Hematopoietic multipotent progenitor cell treated with erythropoietin and hydrocortisone succinate and interleukin-3 and kit ligand, for 6 days (in vitro differentiated cells): ENCODE measurements at places on chromosomes 5 and 9.

DNA sequence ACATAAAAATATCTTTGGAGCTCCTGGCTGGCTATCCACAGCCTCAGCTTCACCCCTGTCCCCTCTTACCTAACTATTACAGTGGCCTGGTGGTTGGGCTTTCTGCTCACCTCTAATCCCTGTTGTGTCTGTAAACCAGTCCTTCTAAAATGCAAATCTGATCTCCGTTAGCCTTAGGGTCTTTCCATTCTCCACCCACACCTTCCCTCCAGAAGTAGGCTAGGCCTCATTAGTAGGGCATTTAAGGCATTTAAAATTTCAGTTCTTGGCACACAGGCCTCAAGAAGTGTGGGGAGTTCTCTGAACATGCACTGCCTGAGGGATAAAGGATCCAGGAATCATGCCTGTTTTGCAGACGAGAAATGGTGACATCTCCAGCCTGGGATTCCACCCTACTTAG lies 26.4 kb upstream of the STC2 start:
- no peak for DNase-seq

GRCh38 chr9:129311643-129312042 lies 133.6 kb upstream of the IER5L start:
- no peak for DNase-seq

GRCh38 chr5:61813361-61813760 lies 481.3 kb downstream of the ZSWIM6 start:
- DNase-seq: no peak

- DNase-seq: no peak
Measured at GRCh38 chr5:151142933-151143332, 14.6 kb downstream of the ANXA6 start.

GRCh38 chr5:180161420-180162303 lies 47.3 kb downstream of the RASGEF1C start:
- no peak for DNase-seq

DNA sequence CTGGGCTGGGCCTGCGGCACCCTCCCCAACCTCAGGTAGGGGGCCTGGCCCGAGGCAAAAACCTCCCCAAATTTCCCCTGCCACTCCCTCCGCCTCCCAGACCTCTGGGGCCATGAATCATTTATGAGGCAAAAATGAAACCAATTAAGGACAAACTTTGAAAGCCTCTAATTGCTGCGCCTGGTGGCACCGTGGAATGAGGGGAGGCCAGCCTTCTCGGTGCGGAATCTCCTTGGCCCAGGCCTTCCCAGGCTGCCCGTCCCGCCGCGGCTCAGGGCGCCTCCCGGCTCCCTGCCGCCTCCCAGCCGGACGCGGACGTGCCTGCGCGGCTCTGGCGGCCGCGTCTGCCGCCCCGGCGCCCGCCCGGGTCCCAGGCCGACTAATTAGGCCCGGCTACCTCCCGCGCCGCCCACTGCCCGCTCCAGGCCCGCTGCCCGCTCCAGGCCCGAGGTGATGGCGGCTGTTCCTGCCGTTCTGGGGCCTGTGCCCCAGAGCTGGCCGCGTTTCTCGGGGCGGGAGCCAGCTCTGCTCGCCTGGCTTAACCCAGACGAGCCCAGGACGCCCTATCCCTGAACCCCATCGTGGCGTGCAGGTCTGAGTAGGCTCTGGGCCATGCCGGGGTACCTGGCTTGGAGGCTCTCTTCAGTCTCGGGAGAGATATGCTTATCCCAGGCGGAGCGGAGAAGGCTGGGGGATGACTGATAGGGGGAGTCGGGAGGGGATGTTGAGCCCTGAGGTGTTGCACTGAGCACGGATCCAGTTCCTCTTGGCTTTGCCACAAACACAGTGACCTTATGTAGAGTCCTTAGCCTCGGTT lies 20.1 kb downstream of the CXXC5 start:
- peak; percentile 80 for DNase-seq

GRCh38 chr9:85617141-85617670 lies 124.5 kb downstream of the AGTPBP1 start:
- DNase-seq: no peak

DNA sequence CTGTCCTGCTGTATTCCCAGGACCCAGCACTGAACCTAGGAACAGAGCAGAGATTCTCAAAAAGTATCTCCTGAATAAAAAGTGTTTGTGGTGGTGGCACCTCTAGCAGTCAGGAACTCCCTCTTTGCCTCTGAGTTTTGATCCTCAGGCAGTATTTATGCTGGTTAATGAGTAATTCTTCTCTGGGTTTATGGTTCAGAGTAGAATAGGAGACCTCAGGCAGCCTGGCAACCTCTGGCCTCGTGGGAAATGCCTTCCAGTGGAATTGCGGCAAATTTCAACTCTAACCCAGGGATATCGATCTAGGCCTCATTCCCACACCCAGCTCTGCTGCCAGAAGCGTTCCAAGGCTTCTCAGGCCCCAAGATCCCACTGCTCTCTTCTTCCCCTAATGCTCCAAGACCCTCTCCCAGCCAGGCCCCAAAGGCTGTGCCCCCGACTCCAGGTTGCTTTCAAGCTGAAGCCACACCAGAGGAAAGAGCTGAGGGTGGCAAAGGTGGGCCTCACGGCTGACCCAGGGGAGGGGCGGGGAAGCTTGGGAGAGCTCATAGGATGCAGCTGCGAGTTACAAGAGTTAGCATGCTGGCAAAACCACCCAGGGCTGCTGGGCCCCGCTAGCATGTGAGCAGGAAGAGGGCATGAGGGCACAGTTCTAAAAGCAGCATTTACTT lies 10.9 kb upstream of the HDHD3 start:
- no peak for DNase-seq

- DNase-seq: no peak
Measured at GRCh38 chr5:179118756-179119414, 58.7 kb downstream of the ZNF354C start.

GRCh38 chr5:137923856-137924255 lies 34.6 kb downstream of the PKD2L2 start:
- no peak for DNase-seq

DNA sequence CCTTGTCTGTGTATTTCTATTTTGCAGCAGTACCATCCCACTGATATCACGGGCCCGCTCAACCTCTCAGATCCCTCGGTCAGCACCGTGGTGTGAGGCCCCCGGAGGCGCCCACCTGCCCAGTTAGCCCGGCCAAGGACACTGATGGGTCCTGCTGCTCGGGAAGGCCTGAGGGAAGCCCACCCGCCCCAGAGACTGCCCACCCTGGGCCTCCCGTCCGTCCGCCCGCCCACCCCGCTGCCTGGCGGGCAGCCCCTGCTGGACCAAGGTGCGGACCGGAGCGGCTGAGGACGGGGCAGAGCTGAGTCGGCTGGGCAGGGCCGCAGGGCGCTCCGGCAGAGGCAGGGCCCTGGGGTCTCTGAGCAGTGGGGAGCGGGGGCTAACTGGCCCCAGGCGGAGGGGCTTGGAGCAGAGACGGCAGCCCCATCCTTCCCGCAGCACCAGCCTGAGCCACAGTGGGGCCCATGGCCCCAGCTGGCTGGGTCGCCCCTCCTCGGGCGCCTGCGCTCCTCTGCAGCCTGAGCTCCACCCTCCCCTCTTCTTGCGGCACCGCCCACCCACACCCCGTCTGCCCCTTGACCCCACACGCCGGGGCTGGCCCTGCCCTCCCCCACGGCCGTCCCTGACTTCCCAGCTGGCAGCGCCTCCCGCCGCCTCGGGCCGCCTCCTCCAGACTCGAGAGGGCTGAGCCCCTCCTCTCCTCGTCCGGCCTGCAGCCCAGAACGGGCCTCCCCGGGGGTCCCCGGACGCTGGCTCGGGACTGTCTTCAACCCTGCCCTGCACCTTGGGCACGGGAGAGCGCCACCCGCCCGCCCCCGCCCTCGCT lies 1.9 kb downstream of the LRRC26 start:
- peak; percentile 50 for DNase-seq

- no peak for DNase-seq
Measured at GRCh38 chr9:12817702-12818101, 42.9 kb downstream of the LURAP1L start.

DNA sequence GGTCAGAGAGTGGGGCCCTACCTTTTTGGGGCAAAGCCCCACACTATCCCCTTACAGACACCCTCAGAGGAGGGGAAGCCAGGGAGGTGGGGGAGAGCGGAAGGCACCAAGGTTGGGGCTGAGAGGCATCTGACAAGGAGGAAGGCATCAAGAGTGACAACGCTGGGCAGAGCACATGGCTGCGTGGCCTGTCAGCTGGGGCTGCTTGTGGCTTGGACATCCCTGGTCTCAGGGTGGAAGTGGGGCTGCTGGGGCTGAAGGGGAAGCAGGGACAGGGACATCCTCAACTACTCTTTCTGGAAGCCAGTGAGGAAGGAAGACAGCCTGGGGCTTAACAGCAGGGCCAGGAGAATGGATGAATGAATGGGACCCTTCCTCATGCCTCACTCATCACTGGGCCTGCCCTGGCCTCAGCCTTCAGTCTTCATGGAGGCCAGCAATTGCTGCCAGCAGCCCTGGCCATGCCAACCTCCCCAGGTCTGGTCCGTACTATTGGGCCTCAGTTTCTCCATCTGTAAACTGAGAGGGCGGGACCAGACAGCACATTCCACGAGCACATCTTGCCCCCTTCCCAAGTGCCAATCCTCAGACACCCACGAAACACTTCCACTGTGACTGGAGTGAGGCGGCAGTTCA lies 993 bp upstream of the RALGDS start:
- peak; percentile 48 for DNase-seq

- DNase-seq: no peak
Measured at GRCh38 chr9:5110867-5111681, 74.4 kb downstream of the INSL6 start.

- peak; percentile 91 for DNase-seq
Measured at GRCh38 chr5:16456103-16456832, 9.3 kb downstream of the ZNF622 start.

DNA sequence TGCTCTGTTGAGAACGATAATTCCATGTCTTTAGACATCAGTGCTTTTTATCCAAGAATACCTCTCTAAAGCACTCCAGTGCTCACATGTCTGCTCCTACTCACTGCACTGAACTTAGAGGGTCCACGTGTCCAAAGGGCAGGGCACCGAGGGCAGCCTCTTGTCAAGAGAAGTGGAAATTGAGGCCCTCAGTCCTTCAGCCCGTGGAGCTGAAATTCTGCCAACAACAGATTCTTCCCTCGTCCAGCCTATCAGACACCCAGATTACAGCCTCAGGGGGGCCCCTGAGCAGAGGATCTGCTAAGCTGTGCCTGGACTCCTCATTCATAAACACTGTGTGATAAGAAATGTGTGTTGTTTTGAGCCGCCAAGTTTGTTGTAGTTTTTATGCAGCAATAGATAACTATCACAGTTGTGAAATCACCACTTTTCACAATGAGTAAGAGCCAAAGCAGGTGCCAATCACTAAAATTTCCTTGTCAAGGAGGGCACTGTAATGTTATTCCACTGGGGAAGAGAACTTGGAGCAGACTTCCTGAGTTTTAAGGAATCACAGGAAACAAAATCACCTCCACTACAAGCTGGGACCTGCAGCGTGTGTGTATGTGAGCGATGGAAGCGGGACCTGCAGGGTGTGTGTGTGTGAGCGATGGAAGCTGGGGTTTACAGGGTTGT lies 58.8 kb upstream of the IGFBPL1 start:
- no peak for DNase-seq
